ENCODE measurements at places on chromosomes 6 and 20.

DNA sequence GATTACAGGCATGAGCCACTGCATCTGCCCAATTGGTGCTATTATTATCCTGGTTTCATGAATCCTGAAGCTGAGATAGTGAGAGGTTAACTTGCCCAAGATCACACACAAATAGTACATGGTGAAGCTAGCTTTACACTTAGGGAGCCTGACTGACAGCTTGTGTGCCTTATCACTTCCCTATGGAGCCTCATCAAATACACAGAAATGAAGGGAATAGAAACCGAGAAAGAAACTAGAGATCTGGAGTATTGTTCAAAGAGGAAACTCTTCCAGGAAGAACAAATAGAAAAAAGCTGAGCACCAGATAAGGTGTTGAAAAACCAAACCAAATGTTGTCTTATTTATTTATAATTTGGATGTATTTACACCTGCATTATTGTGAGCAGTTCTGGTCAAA lies 155.0 kb upstream of the CITED2 start:
- no peak for DNase-seq

DNA sequence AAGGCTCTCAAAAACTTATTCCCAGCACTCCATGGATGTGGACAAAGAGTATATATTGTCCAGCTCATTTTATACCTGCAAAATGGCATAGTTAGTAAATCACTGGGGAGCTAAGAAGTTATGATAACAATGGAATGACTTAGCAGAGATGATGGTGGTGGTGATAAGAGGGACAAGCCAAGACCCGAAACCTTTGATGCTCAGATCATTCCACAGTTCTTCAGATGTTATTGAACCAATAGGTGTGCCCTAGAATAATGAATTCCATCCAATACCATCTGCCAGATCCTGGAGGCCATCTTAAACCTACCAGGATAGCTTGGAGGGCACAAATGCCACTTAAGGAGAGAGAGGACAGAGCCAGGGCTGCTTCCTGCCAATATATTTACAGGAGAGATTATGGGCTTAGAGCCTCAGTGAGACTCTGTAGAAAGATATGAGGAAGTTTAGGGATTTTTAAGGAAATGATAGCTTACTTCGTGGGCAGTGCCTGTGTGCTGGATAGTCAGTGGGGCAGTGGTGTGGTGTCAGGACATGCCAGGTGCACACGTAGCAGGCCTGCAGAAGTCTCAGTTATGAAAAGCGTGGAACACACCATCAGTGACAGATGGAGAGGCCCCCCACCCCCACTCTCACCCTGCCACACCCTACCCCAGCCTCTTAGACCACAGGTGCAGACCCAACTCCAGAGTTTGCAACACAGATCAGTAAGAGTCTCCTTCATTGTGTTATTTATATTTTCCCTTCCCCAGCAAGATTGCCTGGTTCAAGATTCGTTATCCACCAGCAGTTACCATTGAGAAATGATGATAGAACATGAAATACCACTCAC lies 209.7 kb upstream of the SUPT3H start:
- no peak for DNase-seq

DNA sequence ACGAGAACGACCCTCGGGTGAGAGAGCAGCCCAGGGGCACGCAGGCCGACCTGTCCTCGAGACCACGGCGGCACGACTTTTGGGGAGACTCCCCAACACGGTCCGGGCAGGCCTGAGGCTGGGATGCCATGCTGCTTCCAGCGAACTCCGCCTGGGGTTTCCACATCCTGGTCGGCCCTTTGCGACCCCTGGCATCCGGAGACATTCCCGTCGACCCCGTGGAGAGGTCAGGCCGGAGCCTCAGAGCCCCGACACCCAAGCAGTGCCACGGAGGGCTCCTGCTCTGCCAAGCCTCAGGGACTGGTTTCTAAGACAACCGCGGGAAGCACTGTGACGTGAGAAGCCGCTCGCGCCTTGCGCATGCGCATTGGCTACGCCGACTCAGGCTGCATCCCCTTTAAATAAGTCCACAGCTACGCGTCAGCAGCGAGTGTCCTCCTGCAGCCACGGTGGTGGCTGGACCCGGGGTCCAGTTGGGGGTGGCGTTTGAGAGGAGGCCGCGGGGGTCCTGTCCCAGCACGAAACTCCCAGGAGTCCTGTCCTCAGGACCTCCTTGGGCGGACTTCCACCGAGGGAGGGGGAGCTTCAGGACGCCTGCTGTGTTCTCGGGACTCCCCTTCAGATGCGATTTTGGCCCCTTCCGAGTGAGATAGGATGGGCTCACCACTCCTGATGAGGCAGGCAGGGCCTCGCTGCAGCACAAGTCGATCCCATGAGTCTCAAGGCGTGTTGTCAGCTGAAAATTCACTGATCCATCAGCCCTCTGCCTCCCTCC lies 1089.3 kb upstream of the DEFB115 start:
- DNase-seq = no peak

- DNase-seq = no peak
Measured at GRCh38 chr6:32956176-32956575, 3.3 kb upstream of the HLA-DMA start.

- no peak for DNase-seq
Measured at GRCh38 chr20:63694584-63695423, 1.6 kb upstream of the TNFRSF6B start.

DNA sequence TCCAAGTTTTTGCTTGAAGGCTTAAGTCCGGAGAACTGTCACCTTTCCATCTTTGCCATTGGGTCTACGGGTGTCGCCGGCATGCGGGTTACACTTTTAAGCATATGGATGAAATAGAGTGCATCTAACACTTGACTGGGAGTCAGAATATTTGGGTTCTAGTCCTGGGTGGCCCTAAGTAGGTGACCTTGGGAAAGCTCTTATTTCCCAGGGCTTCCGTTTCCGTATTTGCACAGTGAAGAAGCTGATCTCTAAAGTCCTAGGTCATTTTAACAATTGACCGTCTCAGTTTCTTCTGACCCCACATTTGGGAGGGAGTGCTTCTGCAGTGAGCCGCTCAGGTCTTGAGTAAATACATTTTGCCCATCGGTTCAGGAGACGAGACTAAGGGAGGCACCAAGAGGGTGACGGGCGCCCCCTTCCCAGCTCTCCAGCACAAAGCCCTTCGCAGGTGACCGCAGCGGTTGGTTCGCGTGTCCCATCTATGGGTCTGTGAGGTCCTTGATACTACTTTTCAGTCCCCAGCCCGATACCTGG lies 651 bp upstream of the BLTP3A start:
- peak; percentile 13 for DNase-seq

- DNase-seq = no peak
Measured at GRCh38 chr6:8707956-8708772, 272.8 kb upstream of the SLC35B3 start.

DNA sequence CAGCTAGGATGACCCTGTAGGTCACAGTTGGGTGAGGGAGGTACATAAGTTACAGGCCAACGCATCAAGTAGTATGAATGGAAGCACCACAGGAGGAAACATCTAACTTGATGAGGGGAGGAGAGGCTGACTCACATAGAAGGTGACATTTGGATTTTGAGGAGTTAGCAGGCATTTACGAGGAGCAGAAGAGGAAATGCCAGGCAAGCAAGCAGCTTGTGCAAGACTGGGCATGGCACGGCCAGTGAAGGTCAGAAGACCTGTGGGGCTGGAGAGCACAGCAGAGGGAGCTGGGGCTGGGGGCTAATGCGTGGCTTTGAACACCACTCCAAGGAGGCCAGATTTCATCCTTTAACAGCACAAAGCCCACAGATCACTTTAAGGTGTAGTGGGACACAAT lies 37.8 kb downstream of the MUC22 start:
- no peak for DNase-seq

DNA sequence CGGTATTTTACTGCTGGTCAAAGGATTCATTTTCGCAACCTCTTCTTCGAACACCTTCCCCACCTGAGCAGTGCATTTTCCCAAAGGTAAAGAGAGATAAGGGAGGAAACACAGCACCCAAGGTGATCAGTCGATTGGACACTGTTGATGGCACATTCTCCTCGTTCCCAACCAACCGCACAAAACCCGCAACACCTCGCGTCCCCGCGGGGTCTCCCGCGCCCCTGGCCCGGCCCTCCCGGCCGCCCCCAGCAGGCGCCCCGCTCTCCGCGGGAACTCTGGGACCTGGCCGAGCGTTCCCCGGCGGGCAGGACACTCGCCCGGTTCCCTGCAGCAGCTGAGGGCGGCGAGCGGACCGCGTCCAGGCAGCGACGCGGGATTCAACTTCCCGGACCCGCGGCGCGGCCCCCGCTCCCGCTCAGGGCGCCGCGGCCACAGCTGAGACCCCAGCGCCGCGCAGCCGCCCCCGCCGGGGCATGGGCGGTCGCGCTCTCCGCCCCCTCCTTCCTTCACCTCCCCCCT lies 506 bp downstream of the RGS17 start:
- no peak for DNase-seq

- no peak for DNase-seq
Measured at GRCh38 chr20:402898-403581, 5.1 kb upstream of the RBCK1 start.

DNA sequence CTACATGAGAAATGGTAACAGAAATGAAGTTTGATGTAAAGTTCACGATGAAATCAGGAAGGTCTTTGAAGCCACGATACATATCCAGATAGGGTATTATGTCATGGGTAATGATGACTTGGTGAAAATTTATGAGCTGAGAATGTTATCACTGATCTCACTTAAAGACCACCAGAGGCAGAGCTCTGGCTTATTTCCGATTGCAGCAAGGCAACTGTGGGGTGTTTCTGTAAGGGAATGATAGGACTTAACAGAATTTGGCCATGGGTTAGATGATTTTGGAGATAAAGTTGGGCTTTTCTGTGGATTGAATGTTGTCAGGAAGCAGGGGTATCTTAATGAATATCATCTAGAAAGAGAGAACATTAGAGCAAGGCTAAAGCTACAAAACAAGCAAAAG lies 508.4 kb downstream of the HDGFL1 start:
- no peak for DNase-seq

DNA sequence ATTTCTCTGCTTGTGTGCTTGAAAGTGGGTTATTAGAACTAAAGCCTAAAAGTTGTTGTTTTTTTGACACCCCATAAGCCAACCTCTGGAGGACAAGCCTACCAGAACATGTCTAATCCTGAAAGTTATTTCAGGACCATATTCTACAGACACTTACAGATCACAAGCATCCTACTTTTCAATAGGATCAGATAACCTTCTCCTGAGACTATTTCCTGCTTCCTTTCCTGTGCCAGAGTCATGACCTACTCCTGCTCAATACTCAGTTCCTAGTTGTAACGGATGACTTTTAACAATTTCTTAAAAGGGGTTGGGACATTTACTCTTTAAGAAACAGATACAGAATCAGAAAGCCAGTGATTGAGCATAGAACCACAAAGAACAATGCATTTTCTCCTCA lies 5.3 kb upstream of the FILIP1 start:
- no peak for DNase-seq

DNA sequence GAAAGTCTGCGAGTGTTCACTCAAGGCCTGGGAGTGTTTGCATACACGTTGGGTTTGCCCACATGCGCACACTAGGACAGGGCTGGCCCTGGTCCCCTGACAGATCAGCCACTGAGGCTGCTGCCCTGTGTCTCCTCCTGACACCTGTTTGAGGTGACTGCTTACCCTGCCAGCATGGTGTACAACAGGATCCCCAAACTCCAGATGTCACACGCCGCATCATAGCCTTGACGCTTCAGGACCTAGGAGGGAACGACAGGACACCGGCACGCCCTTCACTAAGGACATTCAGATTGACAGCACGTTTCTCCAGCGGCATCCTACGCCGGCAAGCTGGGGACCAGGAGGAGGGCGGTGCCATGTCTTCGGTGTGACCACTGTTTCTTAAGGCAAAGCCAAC lies 37.0 kb upstream of the MPC1 start:
- no peak for DNase-seq

DNA sequence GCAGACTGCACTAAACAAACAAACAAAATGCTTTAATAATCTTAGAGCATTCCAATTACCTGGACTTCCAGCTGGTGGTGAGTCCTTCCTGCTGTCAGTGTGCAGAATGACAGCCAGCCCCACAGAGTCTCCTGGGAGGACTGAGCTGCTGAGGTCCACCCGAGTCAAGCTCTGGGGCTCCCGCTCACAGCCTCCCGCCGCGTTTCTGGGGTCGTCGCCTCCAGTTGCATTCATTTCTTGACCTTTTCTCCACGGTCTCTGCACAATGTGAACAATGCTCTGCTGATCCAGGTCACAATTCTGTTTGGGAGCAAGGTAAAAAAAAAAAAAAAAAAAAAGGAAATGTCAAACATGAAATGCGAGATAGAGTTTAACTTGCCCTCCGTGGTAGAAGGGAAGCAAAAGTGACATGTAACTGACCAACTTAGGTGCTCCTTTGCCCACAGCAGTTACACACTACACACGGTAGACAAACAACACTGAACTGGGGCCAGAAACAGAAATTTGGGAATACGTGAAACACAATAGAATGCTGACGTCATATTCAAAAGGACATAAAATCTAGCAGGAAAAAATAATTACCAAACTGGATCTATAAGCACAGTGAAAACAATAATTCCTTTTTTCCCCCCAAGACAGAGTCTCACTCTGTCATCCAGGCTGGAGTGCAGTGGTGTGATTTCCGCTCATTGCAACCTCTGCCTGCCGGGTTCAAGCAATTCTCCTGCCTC lies 464.9 kb downstream of the PRKN start:
- no peak for DNase-seq

DNA sequence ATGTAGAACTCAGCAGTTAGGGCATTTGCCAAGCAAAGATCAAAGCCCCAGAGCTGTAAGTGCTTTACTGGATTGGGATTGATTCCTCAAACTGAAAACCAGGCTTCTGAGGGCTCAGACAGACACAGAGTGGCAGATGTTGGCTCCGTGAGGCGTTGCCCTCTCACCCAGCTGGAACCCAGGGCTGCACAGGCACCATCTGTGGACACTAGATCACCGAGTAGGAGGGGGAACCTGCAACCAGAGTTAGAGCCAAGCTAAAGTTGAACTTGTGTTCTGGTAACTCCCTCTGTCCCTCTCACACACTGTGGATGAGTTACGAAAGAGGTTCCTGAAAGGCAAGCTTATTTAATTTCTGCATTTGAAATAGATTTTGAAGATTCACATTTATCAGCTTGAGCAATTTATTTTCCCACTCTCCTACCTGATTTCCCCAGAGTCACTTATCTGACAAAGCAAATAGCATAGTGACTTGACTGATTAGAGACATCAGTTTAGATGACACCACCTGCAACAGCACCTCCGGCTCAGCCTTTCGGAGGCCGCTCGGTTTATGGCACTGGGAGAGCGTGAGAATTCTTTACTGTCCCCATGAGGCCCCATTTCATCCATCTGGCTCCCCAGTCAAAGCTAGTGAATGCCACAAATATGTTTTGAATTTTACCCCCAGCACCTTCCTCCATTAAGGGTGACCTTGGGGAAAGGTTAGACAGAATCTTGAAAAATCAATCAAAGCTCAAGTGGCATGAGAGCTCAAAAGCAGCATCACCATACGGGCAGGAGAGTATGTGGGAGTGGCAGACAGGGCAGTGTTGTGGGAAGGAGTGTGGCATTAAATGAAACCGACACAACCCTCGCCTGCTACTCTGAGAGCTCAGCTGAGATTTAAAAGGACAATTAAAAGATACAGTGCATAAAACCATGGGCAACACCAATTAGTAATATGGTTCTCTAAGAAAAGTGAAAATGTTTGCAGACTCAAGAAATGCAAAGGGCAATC lies 48.5 kb downstream of the RPF2 start:
- DNase-seq = no peak

- no peak for DNase-seq
Measured at GRCh38 chr6:21609881-21610329, 16.4 kb downstream of the SOX4 start.

GRCh38 chr20:45346291-45346718 lies 1.9 kb downstream of the SDC4 start:
- no peak for DNase-seq

All from activated T-helper 1 cell treated with anti-CD3 and anti-CD28 coated beads, Interleukin-2, amount 50 U/mL, for 16 hours (primary cell).